Subcutaneous adipose tissue (tissue), 4 donors: ENCODE measurements at places on chromosomes 13 and 19. TPM values are rescaled to one million over a fixed set of nuclear protein-coding genes. Genes with fewer than 3 reads are reported as not detected.

The ZNF865 gene
- 1.8 TPM for total RNA-seq

The KLK2 gene
- total RNA-seq, result not detected

The CYP2A7 gene
- total RNA-seq, result not detected

The KLK6 gene
- not detected for total RNA-seq

The CACNA1A gene
- 3.9 TPM for total RNA-seq

The PSG4 gene
- not detected for total RNA-seq

The CLEC4G gene
- total RNA-seq, result 1.7 TPM

The TMEM272 gene
- not detected for total RNA-seq

The ZNF677 gene
- total RNA-seq, result 22.9 TPM

The SMIM44 gene
- total RNA-seq, result not detected

The THSD1 gene
- total RNA-seq, result 5.9 TPM

The ZNF555 gene
- total RNA-seq, result 8.5 TPM

The ZNF284 gene
- total RNA-seq, result 2.4 TPM

The POU4F1 gene
- total RNA-seq, result not detected

The C1QTNF9 gene
- 0.34 TPM for total RNA-seq

The A1BG gene
- total RNA-seq, result 11.9 TPM

The SPTBN4 gene
- total RNA-seq, result 2.2 TPM
